ENCODE measurements at places on chromosomes 4 and X.

DNA sequence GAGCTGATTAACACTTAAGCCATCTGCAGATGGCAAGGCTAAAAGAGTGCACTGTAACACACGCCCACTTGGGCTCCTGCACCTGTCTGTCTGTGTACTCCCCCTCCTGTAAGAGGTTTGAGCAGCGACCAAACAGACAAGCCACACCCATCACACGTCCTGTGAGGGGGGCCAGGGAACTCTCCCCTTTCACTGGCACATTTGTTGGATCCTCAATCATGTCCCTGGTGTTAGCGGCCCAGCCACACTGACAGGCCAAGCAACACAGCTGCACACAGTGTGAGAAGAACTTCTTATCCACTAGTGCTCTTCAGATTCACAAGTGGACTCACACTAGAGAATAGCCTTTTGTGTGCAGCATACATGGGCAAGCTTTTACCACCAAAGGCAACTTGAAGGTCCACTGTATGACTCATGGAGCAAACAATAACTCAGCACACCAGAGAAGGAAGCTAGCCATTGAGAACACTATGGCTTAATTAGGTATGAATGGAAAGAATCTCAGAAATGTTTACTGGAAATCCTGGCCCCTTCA, 29.1 kb upstream of the UTP14A start:
- no peak for DNase-seq

DNA sequence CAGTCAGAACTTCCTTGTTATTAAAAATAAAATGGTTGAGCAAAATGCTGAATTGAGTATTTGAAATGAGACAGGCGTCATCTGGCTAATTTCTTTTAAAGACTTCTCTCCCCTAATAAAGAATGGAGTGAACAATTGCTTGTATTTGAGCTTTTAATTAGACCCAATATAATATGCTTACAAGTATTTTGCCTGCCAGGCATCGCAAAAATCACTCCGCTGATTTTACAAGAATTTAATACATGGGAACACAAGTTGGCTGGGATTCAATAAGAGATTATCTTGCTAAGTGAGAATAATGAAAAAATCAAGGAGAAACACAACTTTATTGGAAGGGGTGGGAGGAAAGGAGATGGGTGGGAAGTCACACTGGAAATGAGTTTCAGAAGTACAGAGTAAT, 52.3 kb downstream of the KLF3 start:
- DNase-seq, result no peak

- DNase-seq, result no peak
These were observed 27.1 kb upstream of the NSUN7 start for GRCh38 chr4:40722576-40723161.

DNA sequence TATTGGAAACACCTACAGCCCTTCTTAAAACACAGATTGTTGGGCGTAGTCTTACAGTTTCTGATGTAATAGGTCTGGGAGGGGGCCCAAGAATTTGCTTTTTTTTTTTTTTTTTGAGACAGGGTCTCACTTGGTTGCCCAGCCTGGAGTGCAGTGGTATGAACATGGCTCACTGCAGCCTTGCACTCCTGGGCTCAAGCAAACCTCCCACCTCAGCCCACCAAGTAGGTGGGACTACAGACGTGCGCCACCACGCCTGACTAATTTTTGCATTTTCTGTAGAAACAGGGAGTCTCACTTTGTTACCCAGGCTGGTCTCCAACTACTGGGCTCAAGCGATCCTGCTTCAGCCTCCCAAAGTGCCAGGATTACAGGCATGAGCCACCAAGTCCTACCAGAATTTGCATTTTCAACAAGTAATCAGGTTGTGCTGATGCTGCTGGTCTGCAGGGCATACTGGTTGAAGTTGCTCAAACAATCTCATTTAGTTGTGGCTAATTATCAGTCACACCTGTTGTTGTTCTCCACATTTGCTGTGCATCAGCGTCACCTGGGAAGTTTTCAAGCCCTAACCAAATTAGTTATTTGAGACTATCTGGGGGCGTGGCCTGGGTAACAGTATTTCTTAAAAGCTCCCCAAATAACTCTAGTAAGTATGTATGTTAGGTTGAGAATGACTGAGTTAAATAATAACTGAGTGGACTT, 14.0 kb downstream of the TMEM154 start:
- DNase-seq, result no peak

- no peak for DNase-seq
These were observed 61.4 kb downstream of the IGFBP7 start for GRCh38 chr4:57048590-57049304.

DNA sequence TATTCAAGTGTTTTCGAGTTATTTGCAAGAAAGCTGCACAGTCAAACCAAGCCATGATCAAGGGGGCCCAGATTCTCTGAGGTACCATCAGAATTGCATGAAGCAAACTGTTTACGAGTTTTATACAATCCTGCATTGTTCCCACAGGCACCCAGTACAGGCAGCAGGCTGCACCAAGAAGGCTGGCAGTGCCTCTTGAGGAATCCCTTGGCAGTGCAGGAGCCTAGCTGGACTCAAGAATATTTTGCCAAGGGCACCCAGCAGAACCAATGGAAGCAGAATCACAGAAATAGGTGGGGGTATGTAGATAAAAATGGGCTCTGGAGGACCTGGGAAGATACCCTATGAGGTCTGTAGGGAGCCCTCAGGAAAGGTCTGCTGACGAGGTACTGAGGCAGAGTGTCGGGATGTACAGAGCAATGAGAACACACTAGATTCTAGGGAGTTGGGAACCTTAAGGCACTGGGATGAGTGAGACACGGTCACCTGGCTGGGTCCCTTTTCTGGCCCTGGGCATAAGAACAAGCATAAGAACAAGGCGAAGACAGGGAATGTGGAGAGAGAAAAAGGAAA, 2.5 kb upstream of the PLP1 start:
- no peak for DNase-seq

- DNase-seq, result no peak
These were observed 51.4 kb upstream of the SCRG1 start for GRCh38 chr4:173450281-173450680.

DNA sequence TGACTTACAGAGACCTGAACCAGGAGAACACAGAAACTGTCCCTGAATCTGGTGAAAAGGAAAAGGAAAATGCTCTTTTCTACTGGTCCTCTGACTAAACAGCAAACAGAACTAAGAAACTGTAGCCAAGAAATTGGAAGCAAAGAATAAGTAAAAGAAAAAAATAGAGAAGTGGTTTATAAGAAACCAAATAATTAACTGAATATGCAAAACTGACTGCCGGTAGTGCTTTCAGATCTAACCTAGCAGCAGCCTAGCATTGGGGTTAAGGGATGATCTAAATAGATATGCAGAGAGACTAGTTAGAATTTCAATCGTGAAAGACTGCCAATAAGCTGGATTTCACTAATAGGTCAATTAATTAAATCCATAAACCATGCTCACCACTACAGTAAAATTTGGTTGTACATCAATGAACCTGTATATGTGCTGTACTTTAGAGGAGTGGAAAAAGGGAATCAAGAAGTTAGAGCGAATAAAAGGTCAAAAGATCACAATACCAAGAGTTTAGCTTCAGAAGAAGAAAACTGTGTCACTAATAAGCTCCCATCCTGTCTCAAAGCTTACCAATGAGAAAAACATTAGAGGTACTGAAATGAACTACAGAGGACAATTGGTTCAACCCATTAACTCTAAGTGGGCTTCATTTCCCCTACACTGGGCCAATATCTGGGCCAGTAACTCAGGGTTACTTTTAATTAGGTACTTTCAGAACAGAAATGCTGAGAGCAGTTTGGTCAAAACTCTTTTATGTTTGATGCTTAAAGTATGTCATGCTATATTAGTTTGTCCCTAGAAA, 53.6 kb downstream of the KLHL13 start:
- DNase-seq, result no peak

GRCh38 chr4:187464573-187464972, 531.0 kb upstream of the ZFP42 start:
- DNase-seq, result no peak

- DNase-seq, result no peak
These were observed 99.0 kb downstream of the ASB9 start for GRCh38 chrX:15170927-15171326.

- no peak for DNase-seq
These were observed 28.4 kb upstream of the ADH7 start for GRCh38 chr4:99463566-99463965.

GRCh38 chr4:6225469-6225868, 25.1 kb upstream of the JAKMIP1 start:
- DNase-seq, result no peak

DNA sequence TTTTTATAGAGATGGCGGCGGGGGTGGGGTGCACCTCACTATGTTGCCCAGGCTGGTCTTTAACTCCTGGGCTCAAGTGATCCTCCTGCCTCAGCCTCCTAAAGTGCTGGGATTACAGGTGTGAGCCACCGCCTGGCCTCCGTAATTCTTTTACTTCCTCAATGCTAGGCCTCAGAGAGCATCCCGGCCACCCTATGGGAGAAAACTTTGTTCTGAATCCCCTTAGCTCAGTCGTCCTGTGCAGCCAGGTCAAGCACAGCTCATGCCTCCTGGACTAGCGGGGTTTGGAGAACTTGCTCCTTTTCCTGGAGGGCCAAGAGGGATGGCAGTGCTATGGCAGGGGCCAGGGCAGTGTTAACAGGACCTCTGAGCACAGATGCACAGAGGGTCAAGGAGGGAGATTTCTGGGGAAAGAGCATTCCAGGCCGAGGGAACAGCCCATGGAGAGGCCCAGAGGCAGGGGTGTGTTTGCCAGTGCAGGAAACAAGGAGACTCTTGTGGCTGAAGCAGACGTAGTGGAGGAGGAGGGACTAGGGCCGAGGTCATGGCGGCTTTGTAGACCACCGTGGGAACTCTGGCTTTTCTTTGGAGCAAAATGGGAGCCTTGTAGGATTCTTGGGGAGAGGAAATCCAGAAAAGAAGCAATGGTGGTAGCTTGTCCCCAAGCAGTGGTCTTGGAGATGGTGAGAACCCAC, 9.8 kb upstream of the TNIP2 start:
- no peak for DNase-seq

DNA sequence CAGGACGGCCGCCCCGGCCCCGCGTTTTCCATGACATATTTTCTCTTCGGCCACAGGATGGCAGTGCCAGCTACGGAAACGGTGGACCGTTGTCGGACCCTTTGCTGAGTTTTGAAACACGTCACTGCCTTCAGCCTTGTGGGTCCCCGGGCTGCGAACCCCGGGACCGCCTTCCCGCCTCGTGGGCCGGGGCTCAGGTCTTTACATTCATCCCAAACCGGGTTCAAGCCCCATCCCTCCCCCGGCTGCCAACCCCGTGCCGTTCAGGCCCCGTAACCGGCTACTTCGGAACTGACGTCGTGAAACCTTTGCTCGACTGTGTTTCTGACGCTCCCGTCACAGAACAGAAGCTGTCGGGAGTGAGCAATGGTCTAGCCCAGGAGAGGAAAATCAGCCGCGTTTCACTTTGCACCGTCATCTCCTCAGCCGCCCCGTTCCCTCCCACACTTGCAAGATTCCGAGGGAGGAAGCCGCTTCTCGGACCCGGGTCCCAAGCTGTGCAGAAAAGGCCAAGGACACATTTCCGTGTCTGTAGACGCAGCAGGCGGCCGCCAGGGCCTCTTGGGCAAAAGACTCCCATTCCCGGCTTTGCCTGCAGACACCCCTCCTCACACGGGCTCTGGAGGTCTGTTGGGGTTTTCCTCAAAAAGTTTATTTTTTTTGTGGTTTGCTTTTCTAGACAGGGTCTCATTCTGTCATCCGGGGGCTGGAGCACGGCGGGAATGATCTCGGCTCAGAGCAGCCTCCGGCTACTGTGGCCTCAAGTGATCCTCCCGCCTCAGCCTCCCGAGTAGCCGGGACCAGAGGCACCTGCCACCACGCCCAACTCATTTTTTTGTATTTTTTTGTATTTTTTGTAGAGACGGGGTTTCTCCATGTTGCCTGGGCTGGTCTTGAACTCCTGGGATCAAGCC, 41.4 kb upstream of the PPP2R3B start:
- DNase-seq, result no peak

DNA sequence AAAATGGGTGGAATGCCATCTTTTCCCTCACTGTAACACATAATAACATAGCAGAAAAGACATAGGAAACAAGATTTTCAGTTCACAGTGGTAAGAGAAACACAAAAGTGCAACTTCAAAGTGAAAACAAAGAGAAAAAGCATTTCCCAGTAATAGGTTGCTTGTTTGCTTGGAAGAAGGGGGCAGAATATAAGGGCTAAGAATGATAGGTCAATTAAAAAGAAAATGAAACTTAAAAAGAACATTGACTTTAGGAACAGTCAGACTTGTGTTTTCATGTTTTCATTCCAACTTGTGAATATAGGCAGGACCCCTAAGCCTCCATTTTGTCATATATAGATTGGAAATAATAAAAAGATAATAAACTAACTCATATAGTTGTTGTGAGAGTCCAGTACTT, 168.2 kb upstream of the PPP3CA start:
- no peak for DNase-seq

DNA sequence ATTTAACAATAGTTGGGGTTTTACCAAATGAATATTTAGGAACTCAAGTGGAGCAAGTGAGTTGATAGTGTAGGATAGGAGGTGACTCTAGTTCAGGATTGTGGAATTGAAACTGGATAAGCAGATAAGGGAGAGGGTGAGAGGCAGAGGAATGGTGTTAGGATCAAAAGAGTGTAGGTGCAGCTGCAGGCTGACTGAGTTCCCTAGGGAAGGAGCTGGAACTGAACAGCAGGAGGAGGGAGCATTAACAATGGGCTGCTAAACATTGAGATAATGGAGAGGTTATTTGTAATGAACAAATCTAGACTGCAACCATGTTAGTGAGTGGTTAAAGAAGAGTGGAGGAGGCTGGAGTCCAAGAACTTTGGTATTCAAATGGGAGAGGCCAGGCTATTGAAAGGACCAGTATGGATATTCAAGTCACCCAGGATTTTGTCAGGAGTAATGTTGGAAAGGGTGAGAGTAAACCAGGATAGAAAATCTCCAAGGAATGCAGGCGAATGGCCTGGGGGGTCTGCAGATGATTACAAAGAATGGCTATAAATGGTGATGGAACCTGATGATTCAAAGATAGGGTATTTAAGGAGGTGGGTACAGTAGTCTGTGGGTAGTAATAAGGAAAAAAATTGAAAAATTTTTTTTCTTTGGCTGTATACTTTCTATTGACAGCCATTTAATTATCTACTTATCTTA, 497.1 kb upstream of the TENM3 start:
- no peak for DNase-seq

- no peak for DNase-seq
These were observed 80.6 kb downstream of the GPM6A start for GRCh38 chr4:175731506-175731905.

GRCh38 chrX:53286171-53286570, 4.8 kb upstream of the IQSEC2 start:
- DNase-seq, result no peak
